Activated T-cell treated with anti-CD3 and anti-CD28 coated beads, Interleukin-2, amount 50 U/mL, for 72 hours (primary cell): ENCODE measurements at places on chromosomes 3 and 15.

- no peak for DNase-seq
These were observed 433.7 kb downstream of the MAGI1 start for GRCh38 chr3:65604863-65605526.

DNA sequence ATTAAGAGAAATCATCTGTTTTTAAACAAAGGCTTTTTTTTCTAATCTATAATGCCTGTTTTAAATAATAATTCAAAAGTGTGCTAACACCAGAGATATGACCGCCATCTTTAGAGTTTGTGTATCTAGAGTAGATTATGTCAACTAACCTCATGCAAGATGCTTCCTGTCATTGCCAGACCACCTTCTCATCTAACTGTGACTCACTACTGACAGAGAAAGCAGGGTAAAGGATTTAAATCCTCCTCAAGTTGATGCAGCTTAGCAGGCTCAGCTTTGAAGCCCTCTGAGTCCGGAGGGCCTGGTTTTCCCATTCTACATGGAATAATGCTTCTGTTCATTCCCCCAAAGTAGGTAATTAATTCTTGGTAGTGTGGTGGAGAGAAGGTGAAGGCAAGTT, 108.5 kb downstream of the ECT2 start:
- DNase-seq = no peak

- no peak for DNase-seq
These were observed 91.1 kb upstream of the SLC24A5 start for GRCh38 chr15:48029642-48030041.

DNA sequence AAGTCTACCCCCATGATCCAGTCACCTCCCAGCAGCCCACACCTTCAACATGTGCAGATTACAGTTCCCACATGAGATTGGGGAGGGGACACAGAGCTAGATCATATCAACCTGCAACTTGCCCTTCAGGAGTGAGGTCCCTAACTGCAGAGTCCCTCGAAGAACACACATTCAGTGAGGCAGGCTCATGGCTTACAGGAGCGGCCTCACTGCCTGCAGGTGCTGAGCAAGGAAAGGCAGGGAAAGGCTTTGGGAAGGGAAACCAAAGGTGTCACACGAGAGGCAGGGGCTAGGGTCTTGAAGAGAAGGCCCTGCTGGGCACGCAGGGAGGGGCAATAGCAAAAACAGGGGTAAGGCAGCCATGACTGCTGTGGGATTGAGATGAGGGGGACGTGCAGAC, 182.4 kb upstream of the CHRNA7 start:
- DNase-seq = no peak

- DNase-seq = no peak
These were observed 47.8 kb downstream of the LRRK1 start for GRCh38 chr15:100966997-100967396.

DNA sequence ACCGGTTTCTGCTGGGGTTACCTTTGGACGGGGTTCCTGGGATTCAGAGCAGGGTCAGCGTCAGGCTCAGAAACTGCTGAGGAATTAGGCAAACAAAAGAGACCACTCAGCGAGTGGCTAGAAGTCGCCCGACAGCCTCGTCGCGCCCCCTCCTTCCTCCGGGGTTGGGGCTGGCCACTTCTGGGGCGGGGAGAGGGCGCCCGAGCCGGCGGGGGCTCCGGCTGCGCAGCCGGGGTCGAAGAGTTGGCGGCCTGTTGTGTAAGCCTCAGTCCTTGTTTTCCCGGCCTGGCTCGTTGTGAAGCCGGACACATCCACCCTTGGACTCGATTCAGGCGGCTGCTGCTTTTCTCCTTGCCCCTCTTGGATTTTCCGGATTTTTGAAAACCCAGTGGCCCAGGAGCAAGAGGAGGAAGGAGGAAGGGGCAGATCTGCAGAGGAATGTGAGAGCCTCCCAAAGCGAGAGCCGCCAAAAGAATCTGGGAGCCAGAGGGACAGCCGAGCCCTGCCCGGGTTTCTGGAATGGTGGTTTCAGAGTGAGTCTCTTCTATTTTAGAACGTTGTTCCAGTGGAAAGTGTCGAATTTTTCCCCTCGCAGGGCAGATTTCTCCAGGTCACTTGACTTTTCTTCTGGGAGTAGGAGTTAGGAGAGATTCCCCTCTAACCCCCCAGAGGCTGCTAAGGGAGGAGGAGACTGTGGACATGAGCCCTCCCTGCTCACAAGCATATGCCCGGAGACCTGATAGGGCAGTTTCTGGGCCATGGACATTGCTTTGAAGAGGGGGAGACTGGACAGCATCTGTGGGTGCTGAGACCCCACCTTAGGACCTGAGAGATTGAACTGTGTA, 666 bp downstream of the SNX33 start:
- no peak for DNase-seq

DNA sequence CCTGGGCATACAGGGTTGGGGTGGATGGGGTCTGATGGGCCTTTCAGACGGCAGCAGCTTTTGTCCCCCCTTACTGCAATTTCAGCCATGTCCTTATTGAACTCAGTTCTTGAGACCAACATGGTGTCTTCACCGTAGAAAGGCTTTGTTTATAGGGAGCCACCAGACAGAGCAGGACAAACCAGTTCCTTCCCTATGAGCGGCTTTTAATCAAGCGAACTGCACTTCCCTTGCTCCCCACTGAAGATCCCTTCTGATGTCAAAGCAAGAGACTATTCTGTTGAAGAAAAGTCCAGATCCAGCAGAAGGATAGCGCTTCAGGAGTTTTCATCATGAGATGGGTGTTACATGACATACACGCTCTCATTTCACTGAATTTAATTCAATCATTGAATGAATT, 100.4 kb downstream of the CD47 start:
- DNase-seq = no peak

- DNase-seq = no peak
These were observed 186.6 kb downstream of the RAP2B start for GRCh38 chr3:153348457-153349107.

DNA sequence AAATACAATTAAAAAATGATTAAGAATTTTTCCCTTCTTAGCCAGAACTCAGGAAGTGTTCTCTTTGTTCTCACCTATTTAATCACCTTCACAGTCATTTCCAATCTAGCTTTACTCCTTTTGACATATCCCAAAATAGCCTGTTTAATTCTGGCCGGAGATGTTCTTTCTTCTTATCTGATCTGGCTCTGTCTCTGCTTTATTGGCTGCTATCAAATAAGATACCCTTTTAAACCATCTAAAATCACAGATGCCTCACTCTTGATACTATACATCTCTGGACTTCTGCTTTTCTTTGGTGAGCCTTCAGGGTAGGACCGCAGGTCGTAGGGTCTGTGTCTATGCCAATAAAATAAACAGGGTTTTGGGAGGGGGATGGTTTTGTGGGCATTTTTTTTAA, 319.2 kb upstream of the SEMA6D start:
- no peak for DNase-seq
